NCI-H69 (cell line): ENCODE measurements at places on chromosomes 12 and 14.

DNA sequence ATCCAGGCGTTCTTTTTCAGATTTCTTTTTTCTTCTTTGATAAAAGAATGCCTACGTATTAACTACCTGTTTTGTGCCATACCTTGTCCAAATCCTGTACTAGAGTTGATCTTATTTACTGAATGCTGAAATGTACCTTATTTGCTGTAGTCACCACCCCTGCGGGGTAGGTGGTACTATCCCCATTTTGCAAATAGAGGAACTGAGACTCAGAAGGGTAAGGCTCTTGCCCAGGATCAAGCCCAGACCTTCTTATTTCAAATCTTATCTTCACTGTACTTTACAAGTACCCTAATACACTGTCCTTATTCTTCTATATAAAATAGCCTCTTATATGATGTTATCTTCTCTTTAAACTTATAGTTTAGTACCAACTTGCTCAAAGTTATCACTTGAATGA is 206.5 kb downstream of the SLC41A2 start:
- DNase-seq = no peak

DNA sequence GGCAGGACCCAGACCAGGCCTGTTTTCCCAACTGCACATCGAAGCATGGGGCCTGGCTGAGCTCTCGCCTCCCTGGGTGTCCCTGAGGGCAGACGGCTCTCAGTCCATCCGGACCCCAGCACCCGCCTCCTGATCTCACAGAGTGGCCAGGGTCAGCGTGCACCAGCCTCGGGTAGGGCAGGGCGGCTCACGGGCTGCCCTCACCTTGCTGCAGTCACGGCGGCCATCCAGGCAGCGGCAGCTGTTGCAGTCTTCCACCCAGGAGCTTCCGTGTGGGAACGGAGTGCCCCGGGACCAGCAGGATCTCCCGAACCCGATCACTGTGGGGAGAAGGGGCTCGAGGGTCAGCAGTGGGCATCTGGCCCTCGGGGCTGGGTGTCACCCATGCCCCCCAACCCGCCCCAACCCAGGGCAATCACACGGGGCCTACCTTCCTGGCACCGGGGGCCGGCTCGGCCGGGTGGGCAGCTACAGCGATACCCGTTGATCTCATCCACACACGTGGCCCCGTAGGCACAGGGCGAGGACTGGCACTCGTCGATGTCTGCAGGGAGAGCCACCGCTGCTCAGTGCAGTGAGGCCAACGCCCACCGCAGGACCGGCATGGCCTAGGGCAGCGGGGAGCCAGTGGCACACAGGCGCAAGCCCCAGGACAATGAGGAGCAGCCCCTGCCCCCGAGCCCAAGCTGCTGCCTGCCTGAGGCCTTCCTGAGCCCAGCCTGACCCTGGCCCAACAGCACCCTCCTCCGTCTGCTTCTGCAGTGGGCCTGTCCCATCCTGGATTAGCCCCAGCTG is 22.2 kb downstream of the JAG2 start:
- DNase-seq = no peak

DNA sequence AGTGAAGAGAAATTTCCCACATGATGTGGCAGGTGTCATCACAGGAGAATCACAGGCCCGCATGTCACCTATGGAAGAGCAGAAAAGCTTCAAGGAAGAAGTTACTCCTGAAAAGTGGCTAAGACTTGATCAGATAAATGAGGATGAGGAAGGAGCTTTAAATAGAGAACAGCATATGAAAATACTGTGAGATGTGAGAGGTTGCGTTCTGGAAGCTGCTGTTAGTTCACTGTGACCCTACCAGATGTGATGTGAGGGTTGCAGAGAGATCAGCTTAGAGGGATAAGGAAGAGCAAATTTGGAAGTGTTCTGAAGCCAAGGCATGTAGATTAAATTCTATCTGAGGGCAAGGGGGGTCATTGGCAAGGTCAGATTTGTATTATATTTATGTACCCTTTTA is 17.1 kb downstream of the ERP27 start:
- no peak for DNase-seq

DNA sequence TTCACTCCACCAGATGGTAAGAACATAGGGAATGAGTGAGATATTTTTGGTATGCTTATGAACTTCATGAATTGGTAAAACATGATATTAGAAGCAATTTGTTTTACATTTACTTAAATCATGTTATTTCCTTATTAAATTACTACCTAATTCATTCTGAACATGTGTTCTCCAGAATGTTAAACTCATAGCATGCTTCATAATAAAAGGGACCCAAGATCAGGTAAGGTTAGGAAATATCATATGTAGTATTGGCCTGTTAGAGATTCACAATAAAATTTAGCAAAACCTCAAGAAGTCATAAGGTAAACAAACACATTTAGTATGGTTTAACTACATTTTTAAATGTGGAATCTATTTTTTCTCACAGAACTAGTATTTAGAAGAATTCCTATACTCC is 28.2 kb downstream of the PTPRQ start:
- DNase-seq = no peak

DNA sequence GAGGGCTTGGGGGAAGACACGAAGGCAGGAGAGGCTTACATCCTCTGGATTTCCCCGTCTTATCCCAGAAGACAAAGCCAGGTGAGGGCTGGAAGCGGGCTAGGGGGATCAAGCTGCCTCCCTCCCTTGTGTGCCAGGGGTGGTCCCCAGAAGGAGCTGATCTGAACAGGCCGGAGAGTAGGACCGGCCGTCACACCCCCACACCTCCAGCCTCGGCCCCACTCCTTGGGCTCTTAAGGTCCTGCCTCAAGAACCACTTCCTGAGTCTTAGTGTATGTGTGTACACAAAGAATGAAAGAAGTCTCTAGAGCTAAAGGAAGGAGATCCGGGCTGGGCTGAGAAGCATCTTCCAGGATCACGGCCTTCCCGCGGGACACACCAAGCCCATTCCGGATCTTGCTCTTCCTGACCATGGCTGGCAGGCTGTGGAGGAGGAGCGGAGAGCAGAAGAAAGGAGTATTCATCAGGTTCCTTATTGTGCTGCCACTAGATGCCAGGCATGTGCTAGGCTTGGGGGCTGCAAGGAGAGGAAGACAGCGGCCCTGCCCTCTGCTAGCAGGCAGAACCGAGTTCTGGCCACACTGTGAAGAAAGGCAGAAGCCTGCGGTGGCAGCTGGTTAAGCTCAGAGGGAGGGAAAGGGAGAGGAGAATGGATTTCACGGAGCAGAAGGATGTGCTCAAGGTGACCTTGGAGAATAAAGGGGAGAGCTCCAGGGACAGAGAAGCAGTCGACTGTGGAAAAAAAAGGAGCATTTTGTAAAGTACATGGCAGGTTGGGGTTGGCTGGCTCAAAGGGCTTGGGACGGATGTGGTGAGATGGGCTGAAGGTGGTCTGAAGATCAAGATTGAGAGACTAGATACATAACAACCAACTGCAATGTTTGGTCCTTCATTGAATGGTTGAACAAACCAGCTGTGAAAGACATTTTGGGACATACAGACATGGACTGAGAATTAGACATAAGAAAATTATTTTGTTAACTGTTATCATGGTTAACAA is 1.3 kb upstream of the CD63 start:
- DNase-seq = peak; percentile 66

- DNase-seq = no peak
Measured at GRCh38 chr14:100907240-100907639, 3.7 kb upstream of the RTL1 start.

GRCh38 chr14:49975276-49975675 is 82.4 kb downstream of the ARF6 start:
- no peak for DNase-seq

GRCh38 chr14:93862265-93862664 is 64.9 kb upstream of the FAM181A start:
- DNase-seq = no peak

DNA sequence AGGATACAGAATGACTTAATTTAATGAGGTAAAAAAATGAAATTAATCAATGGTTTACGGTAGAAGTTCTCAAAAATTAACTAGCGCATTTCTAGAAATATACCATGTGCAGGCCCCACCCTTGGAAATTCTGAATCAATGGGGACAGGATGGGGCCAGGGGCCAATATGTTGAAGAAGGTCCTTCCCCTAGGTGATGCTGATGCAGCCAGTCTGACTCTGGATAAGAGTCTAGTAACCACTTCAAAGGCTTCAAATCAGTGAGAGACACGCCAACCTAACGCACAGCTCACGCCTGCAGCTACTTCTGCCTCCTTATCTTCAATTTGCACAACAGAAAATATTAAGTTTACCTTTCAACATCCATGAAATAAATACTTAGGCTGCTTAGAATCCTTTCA is 14.9 kb downstream of the GIT2 start:
- DNase-seq = no peak

GRCh38 chr12:21353487-21353886 is 18.8 kb upstream of the SLCO1A2 start:
- no peak for DNase-seq

DNA sequence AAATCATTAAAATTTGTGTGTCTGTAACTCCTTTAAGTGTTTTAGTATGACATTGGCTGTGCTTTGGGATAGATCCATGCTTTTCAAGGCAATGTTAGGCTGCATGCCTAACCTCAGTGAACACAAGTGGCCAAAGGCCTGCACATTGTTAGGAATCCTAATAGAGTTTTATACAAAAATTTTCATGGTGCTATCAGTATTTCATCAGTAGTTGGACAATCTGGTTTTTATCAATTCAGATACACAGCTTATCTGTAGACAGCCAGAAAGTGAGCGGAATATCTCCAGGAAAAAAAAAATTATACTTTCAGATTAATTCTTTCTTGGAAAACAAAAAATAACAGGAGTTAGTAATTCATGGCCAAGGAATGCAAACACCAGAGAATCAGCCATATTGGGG is 324.0 kb upstream of the PDE3A start:
- DNase-seq = no peak

- DNase-seq = no peak
Measured at GRCh38 chr12:113840401-113841042, 125.6 kb downstream of the RBM19 start.

GRCh38 chr12:68521848-68522502 is 88.7 kb upstream of the RAP1B start:
- DNase-seq = no peak

- peak; percentile 88 for DNase-seq
Measured at GRCh38 chr12:127629066-127629820, 637.7 kb upstream of the TMEM132C start.
